Dorsolateral prefrontal cortex (tissue), 122 donors: ENCODE measurements at places on chromosomes 7 and 10.

- no peak for DNase-seq
These were observed 10.8 kb downstream of the BLVRA start for GRCh38 chr7:43769281-43769680.

DNA sequence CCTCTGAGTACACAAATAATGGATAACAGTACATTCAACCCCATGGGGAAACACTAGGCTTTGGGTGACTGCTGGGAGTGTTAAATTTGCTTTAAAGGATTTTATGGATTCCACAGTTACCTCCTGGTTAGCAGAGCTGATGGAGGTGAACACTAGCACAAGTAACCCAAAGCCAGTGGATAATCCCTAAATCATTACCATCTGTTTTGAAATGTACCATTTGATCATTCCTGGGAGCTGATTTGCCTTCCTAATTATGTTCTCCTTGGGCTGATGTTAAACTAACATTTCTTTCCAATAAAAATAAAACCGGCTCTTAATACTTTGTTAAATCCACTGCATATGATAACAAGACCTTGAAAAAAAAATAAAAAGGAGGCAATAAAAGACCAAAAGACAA is 493.9 kb downstream of the PLXNA4 start:
- no peak for DNase-seq

DNA sequence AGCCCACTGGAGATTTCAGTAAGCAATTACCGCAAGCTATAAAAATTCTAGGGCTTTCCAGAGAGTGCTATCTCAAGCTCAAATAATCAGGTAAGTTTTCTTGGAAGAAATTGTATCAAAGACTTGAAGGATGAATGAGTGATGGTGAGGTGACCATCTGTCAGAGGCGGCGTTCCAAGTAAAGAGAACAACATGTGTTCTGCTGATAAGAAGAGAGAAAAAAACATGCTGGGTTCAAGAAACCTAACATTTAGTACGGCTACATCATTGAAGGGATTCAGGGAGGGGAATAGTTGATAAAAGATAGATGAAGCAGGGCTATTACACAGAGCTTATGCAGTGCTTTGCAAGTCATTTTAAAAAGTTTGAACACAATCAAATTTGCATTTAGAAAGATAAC is 100.7 kb downstream of the GNAI1 start:
- DNase-seq = no peak

DNA sequence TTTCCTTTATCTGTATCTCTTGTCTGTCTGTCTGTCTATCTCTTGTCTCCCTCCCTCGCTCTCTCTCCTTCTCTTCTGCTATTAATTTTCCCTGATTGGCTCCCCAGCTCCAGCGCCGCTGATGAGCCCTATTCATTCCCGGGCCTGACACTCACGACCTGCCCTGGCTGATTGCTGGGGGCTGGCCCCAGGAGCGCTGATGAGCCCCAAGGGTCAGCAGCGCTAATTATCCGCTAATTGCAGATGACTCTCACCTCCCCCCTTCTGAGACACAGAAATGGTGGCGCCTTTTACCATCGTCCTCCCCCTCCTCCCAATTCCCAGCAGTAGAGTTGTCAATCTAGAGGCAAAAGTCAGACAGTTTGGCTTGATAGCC is 1.3 kb upstream of the GBX1 start:
- DNase-seq = no peak

- no peak for DNase-seq
These were observed 74.4 kb upstream of the PAX2 start for GRCh38 chr10:100670828-100671479.

- DNase-seq = no peak
These were observed 165.0 kb upstream of the TCF7L2 start for GRCh38 chr10:112785089-112785488.

DNA sequence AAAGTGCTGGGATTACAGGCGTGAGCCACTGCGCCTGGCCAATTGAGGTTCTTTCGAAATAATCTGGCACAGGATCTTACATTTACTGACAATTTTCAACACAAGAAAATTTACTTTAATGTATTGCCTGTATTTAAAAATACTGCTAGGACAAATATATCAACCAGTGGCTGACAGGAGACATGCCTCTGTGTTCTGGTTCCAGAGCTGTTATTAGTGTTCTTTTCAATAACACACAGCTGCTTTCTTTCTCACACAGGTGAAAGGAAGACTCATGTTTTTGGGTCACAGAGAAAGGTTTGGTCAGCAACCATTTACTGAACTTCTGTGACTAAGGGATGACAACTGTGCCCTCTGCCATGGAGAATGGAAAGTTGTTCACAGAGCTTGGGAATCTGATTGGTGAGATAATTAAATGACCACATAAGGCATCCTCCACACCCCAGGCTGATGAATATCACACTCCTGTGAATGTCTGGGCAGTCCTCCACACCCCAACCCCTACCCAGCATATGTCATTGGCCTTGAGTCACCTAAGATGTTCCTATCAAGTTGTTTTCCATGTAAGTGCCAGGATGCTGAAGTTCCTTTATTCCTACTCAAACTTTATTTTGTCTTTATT is 180.1 kb downstream of the RAPGEF5 start:
- DNase-seq = no peak

- DNase-seq = no peak
These were observed 28.0 kb upstream of the COMTD1 start for GRCh38 chr10:75263806-75264205.

DNA sequence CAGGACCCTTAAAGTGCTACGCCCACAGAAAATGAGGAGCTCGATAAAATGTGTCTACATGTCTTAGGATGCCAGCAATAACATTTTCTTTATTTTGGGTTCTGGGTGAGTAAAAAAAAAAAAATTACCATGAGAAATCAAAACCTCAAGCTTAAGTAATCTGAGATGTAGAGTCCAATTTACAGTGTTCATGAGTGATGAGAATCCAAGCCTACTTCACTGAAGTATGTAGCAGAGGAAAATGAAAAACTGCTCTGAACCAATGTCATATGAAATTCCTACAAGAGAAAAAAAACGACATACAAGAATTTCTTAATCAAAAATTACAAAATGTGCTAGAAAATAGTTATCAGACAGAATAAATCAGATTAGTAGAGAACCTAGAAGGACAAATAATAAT is 274.4 kb downstream of the HTR7 start:
- DNase-seq = no peak

GRCh38 chr7:15836041-15836440 is 149.6 kb upstream of the MEOX2 start:
- DNase-seq = no peak
